ENCODE measurements at places on chromosomes 2 and 18.

GRCh38 chr2:201950606-201951005 is 83.0 kb upstream of the FZD7 start:
- DNase-seq, result no peak

GRCh38 chr2:67792681-67793091 is 270.1 kb downstream of the C1D start:
- no peak for DNase-seq

DNA sequence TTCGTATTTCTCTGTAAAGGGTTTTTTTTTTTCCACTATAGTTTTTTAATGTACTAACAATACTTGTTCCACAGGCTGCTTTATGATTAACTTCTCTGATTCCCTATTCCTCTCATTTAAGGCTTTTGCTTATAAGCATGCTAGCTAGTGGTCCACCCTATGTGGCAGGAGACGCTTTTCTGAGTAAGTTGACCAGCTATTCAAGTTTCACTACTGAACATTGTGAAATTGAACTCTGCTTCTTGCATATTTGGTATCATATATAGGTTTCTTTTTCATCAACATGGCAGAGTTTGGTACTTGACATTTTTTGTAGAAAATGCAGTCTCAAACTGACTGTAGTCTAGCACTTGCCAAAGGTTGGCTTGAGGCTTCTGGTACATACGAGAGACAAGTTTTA is 74.2 kb downstream of the OTX1 start:
- DNase-seq, result no peak

GRCh38 chr2:86300496-86300895 is 36.9 kb downstream of the REEP1 start:
- no peak for DNase-seq

- DNase-seq, result no peak
These were observed 758.4 kb upstream of the KLHL29 start for GRCh38 chr2:22626621-22627020.

- no peak for DNase-seq
These were observed 70.0 kb downstream of the PXDN start for GRCh38 chr2:1674276-1674675.

GRCh38 chr2:57882895-57883515 is 163.6 kb upstream of the VRK2 start:
- no peak for DNase-seq

DNA sequence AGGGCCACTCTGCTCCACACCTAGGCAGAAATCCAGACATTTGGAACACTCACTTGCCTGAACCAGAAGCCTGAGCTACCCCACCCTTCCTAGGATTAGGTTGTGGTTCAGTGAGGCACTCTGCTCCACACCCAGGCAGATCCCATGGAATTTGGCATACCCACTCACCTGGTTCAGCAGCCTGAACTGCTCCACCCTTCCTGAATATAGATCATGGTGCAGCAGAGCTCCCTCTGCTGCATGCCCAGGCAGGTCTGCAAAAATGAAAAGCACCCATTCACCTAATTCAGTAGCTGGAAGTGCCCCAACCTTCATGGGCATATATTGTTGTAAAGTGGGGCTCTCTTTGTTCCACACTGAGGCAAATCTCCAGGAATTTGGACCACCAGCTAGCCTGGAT is 185.1 kb upstream of the CNTNAP5 start:
- no peak for DNase-seq

DNA sequence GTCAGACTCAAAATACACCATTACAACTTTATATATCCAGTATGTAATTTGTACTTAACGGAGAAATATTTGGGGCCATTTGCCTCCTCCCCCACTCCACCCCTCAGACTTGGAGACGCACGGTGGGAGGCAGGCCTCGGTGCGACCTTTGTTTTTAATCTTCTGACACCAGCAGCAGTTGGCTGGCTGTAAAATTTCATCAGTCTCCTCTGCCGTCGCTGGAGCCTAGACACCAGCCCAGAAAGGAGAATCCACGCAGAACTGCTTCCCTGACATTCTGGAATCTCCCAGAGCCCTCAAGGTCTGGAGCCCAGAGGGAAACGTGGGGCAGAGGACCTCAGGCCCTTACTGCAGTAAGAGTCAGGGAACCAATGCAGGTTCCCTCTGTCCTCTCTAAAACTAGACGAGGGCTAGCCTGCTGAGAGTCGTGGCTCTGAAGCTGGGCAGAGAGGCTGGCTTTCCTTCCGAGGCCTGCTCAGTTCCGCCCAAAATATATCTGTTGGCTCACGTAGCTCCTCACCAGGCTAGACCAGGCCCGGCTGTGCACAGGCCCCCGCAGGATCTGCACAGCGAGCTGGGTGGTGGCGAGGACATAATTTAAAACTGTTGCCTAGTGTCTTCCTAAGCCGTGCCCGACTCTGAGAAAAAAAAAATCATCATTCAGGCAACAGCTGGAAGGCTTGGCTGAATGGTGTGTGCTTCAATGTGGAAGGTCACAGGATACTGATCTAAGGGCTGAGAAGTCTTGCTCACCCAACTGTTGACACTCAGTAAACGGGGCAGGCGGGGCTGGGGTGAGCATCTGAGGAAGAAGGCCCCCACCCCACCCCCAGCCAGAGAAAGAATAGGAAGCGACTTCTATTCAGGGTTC is 40.4 kb downstream of the EN1 start:
- DNase-seq, result no peak

GRCh38 chr18:72871091-72871490 is 3.3 kb upstream of the NETO1 start:
- no peak for DNase-seq

DNA sequence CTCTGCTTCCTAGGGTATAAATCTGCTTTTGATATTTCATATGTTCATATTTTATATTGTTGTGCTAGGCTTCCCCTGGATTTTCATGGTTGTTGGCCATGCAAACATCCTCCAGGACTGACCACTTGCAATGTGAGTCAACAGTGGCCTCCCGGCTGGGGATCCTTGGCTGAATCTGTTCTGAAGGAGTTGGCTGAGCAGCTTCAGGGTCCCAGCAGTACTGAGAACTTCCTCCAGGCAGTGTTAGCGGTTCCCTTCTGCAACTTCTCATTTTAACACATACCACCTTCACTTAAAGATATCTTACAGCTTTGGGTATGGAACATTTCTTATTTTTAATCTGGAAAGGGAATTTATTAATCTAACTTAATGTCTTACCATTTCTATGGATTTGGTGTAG is 122.1 kb downstream of the DTNB start:
- no peak for DNase-seq

- DNase-seq, result no peak
These were observed 22.5 kb downstream of the THOC1 start for GRCh38 chr18:245282-245847.

- DNase-seq, result no peak
These were observed 60.5 kb upstream of the POMC start for GRCh38 chr2:25228848-25229278.

DNA sequence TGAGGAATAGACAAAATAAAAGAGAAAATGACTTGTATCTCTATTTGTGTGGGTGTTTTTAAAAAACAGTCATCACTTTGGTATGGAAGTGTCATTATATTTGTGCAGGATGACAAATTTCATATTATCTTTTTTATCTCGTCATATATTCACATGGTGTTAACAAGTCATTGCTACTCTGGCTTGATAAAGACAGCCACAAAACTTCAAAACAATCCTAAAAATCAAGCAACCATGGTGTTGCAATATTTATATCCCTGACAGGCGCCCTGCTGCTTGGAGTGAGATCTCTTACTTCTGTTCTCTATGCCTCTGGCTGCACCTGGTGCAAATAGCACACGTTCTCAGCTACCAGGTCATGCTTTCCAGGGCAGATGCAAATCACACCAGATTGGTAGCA is 278.0 kb upstream of the EPHA4 start:
- DNase-seq, result no peak

DNA sequence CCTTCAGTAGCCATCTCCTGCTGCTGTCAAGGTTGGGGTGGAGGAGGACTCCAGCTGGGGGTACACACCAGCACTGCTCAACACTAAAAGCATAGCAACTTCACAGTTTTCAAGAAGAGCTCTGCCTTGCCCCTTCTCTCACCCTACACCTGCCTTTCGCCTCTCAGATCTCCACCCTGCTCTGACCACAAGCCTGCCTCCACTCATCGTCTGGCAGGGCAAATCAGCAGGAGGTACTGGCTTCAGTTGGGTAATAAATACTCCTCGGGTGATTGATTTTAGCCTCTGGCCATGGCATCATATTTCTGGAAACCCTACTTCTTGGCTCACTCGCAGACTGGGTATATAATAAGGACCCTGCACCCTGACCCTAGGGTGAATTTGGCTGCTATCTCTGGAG is 3.1 kb upstream of the PRKAG3 start:
- DNase-seq, result no peak

GRCh38 chr2:157747695-157748370 is 119.2 kb upstream of the ACVR1C start:
- no peak for DNase-seq

Data from stimulated activated CD8-positive, alpha-beta memory T cell treated with anti-CD3 and anti-CD28 coated beads, Interleukin-15, amount 100 ng/mL, for 24 hours (primary cell).